ENCODE measurements at places on chromosomes 5 and 9. TPM values are rescaled to one million over a fixed set of nuclear protein-coding genes. Genes with fewer than 3 reads are reported as not detected.
A peak's percentile ranks its signal among the peaks of the same experiment; 100 is the strongest.

ANKRD20A1 gene
- not detected for total RNA-seq

DNA sequence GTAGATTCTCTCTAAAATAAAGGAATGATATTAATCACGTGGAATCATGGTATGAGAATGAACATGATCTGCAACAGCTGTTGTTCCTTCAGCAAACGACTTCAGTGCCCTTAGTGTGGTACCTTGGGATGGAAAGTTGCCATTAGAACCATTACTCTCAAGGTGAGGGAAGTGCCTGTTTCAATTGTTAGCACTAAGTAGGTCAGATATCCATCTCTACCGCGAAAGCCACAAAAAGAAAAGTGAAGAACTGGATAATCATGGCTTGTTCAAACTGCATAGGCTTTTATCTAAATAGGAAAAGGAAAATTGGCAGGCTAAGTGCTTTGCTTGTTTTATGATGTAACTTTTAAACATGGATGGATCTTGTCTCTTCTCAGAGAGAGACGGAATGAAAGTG lies 380.7 kb downstream of the MRPS30 start:
- DNase-seq, result no peak

PCDHA8 gene
- total RNA-seq, result not detected

GRCh38 chr5:150637245-150638052 lies 3.0 kb upstream of the SYNPO start:
- no peak for DNase-seq

GRCh38 chr9:12503606-12504122 lies 189.5 kb upstream of the TYRP1 start:
- DNase-seq, result no peak

- DNase-seq, result no peak
Observed at GRCh38 chr5:142540922-142541422, 144.9 kb downstream of the FGF1 start.

DNA sequence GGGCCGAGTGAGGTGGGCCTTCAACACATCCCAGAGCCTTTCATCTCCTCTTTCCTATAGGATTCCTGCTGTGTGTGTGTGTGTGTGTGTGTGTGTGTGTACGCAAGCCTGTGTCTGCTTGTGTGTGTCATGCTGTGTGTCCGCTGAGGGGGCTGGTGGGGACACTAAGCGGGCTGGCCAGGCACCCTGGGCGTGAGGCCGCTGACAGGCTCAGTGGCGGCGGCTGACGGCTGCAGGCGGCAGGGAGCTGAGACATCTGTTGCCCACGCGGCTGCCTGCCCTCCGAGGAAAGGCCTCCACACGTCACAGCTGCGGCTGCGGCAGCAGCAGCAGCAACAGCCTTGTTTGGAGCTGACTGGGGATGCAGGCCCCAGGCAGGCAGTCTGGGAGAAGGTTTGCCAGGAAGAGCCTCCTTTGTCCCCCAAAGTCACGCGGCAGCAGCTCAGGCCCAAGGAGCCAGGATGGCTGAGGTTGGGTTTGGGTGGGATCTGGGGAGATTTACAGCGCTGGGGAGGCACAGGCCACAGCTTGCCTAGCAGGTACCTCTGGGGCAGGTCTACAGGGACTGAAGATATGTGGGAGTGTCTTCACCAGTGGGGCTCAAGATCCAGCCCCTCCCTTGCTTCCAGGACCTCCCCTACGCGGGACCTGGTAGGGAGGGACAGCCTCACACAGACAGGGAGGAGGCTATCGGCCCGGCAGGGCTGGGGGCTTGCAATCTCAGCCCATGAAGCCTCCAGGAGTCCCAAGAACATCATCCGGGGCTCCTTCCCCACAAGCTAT lies 1.8 kb downstream of the PDLIM4 start:
- no peak for DNase-seq

FIBCD1 gene
- not detected for total RNA-seq

GRCh38 chr5:102762095-102762534 lies 7.0 kb downstream of the PAM start:
- no peak for DNase-seq

DNA sequence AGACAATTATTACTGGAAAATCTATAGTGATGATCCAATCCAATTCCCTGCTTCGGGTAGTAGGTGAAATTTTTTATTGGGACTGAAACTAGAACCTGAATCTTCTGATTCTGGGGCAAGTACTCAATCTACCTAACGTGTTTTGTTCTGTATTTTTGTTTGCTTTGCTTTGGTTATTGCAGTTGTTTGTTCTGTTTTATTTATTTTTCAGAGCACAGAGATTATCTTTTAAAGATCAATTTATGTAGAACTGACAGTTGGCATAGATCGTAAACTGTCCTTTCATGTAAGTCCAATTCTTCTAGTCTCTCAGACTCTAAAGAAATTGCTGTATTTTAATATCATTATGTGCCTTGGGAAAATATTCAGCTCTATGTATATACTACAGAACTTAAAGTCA lies 401.6 kb downstream of the ANXA1 start:
- DNase-seq, result no peak

GRCh38 chr5:33332804-33333203 lies 108.0 kb upstream of the TARS1 start:
- DNase-seq, result no peak

UGT3A2 gene
- not detected for total RNA-seq

TTLL11 gene
- 4.1 TPM for total RNA-seq

SLC46A2 gene
- not detected for total RNA-seq

DNA sequence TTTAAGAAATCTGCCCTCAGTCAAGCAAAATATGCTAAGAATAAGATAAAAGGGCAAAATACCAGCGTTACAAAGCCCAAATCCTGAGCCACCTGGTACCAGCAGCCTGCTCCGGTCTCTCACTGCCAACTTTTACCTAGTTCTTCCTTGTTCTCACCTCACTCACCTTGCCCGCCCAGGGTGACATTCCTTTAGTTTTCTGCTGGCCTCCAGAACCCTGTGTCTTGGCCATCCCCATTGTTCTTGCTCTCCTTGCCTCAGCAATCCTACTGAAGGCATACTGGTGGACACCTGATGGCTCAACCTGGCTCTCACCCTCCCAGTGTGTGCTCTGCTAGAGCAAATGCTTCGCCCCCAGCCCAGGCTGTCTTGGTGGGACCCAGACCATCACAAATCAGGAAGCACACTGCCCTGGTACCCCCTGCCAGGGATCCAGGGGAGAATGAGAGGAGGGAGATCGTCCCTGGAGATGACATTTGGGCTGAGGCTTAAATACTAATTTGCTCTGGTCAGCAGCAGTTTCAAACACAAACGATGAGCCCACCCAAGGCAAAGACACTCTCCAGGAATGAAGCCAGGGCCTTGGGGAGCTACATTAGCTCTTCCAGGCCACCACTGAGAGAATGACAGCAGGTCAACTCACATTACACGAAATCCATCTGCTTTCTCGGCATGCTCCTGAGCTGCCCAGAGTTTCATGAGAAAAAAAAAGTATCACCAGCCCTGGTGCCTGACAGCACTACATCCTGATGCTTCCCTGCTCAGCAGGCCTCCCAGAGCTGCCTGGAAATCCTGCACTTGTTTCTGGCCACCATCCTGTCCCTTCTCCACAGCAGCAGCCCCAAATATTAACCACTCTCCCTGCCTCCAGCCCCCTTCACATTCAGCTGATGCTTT lies 12.2 kb upstream of the SEPTIN8 start:
- no peak for DNase-seq

ACER2 gene
- total RNA-seq, result 3.9 TPM

FOXD4 gene
- total RNA-seq, result 0.22 TPM

NPR3 gene
- total RNA-seq, result 0.17 TPM

GRCh38 chr5:147753765-147754164 lies 28.8 kb downstream of the JAKMIP2 start:
- DNase-seq, result no peak

- no peak for DNase-seq
Observed at GRCh38 chr5:31934156-31934555, 240.0 kb downstream of the GOLPH3 start.

- DNase-seq, result no peak
Observed at GRCh38 chr9:3962496-3962895, 337.4 kb downstream of the GLIS3 start.

DNA sequence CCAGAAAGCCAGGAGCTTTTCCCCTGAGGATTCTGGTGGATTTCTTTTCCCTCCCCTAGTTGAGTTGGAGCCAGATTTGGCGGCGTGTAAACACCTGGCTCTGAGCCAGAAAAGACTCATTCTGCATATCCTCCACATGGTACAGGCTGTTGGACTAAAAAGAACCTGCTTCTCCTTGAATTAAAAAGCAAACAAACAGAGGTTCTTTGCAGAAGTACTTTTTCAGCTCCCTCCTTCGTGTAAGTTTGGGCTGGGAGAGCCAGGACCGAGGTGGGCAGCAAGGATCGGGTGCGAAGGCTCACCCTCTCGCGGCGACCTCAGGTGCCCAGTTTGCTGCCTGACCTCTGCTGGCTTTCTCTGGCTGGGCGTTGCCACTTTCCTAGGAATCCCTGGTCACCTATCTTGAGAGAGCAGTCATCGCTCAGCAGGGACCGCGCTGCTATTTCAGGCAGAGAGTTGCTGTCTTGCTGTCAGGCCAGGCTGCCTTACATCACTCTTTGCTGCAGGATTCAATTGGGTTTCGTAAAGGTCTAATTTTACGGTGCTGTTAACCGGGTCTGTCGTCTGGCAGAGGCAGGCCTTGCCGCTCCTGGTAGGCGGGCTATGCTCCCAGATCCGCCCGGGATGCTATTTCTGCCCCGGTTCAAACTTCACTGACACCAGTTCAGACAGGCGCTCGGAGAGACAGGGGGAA lies 3.2 kb downstream of the PAPPA start:
- DNase-seq, result no peak

GRCh38 chr5:137022725-137023124 lies 476.4 kb downstream of the SPOCK1 start:
- no peak for DNase-seq

SPATA31A6 gene
- total RNA-seq, result not detected

- no peak for DNase-seq
Observed at GRCh38 chr5:97489010-97489840, 306.2 kb upstream of the RIOK2 start.

GRCh38 chr9:129241725-129242124 lies 63.7 kb upstream of the IER5L start:
- peak; percentile 30 for DNase-seq

GRCh38 chr9:136756134-136756438 lies 2.0 kb downstream of the LCN8 start:
- DNase-seq, result no peak

DNA sequence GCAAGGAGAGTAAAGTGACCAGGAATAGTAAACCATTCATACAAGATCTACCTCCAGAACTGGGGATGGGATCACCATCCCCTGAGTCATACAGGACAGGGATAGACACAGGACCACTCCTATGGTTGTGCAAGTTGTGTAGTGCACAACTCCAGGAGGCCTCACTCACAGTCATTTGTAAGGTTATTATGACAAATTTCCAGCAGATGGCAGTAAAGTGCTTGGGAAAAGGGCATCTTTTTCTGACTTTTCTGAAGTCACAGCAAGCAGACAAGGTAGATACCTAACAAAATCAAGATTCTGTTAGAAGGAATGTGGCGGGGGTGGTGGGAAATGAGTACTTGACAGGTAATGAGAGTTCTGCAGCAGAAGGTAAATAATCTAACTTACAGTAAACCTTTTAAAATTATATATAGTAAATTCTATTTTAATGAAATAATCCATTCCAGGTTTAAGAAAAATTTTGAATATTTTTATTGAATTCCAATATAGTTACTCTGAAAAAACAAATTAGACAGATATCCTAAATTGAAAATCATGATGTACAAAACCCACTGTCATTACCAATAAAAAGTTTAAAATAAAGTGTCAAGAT lies 16.7 kb upstream of the KIF27 start:
- no peak for DNase-seq

- no peak for DNase-seq
Observed at GRCh38 chr5:134250949-134251348, 25.1 kb upstream of the PPP2CA start.

GRCh38 chr5:92835712-92836111 lies 745.3 kb downstream of the NR2F1-AS1 start:
- no peak for DNase-seq

DMRT3 gene
- not detected for total RNA-seq

GRCh38 chr5:143488381-143488780 lies 84.9 kb upstream of the NR3C1 start:
- no peak for DNase-seq

- DNase-seq, result no peak
Observed at GRCh38 chr9:87671478-87671877, 54.4 kb upstream of the CTSL start.

GRCh38 chr5:116289276-116289675 lies 204.5 kb downstream of the COMMD10 start:
- no peak for DNase-seq

GRCh38 chr5:156531199-156531598 lies 204.2 kb downstream of the SGCD start:
- DNase-seq, result no peak

- no peak for DNase-seq
Observed at GRCh38 chr5:107271682-107272350, 398.9 kb downstream of the EFNA5 start.

GTF2H2C gene
- 33.4 TPM for total RNA-seq

COL23A1 gene
- total RNA-seq, result 0.83 TPM

DOCK2 gene
- 275 TPM for total RNA-seq
